Stimulated activated CD4-positive, alpha-beta T cell treated with anti-CD3 and anti-CD28 coated beads, Interleukin-1b, Interleukin-23, amount 100 ng/mL, for 4 hours (primary cell): ENCODE measurements at places on chromosomes 5 and 9.

DNA sequence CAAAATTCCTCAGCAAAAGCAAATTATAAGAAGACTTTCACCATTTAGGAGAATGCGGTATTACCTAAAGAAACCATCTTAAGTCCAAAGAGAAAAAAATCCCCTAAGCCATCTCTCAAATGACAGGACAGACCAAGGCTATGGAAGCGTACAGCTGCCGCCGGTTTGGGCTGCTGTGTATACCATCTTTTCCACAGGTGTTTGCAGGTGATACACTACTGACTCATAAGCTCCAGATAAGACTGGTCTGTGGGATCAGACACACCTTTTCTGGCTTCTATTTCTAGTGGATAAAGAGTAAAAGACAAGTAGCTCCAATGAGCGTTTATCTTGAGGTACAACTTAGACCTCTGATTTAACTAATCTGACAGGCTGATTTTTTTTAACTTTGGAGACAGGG lies 7.7 kb downstream of the CDKN2AIPNL start:
- no peak for DNase-seq

- no peak for DNase-seq
Measured at GRCh38 chr9:134589748-134590147, 51.9 kb upstream of the COL5A1 start.

DNA sequence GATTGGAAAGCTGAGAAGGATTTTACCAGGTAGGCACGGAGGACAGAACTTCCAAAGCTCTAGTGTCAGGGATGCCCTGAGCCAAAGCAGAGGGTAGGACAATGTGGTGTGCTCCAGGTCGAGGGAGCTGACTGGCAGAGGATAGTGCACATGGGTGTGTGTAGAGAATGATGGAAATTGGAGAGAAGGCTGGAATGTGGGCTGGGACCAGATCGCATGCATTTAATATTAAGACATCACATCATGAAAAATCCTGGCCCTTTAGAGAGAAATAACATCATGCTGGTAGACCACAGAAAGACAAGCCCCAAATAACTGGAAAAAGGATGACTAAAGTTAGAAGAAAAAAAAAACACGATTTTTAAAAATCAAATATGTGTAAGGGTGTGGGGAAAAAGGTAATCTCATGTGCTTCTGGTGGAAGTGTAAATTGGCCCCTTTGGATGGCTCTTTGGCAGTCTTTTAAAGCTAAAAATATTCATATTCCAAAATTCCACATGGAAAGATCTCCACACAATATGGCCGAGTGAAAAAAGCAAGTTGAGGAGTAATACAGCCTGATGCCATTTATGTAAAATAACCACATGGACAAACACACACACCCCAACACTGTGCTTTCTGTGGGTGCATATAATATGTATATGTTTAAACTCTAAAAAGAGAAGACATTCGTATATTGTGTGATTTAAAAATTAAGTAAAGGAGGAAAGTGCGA lies 67.0 kb upstream of the TGFBR1 start:
- DNase-seq = no peak

DNA sequence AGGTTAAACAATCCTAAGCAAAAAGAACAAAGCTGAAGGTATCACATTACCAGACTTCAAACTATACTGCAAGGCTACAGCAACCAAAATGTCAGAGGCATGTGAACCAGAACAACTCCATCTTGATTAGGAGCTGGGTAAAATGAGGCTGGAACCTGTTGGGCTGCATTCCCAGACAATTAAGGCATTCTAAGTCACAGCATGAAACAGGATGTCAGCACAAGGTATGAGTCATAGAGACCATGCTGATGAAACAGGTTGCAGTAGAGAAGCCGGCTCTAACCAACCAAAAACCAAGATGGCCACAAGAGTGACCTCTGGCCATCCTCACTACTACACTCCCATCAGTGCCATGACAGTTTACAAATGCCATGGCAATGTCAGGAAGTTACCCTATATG lies 252.0 kb downstream of the RASEF start:
- DNase-seq = no peak

DNA sequence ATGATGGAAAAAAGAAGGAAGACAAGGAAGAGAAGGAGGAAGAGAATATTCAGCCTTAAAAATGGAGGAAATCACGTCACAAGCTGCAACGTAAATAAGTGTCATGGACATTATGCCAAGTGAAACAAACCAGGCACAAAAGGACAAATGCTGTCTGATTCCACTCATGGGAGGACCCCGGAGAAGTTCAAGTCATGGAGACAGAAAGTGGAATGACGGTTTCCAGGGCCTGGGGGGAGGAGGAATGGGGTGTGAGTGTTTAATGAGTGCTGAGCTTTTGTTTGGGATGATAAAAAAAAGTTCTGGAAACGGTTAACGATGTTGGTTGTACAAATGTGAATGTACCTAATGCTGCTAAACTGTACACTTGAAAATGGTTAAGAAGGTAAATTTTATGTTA lies 439.5 kb downstream of the GADD45G start:
- no peak for DNase-seq

DNA sequence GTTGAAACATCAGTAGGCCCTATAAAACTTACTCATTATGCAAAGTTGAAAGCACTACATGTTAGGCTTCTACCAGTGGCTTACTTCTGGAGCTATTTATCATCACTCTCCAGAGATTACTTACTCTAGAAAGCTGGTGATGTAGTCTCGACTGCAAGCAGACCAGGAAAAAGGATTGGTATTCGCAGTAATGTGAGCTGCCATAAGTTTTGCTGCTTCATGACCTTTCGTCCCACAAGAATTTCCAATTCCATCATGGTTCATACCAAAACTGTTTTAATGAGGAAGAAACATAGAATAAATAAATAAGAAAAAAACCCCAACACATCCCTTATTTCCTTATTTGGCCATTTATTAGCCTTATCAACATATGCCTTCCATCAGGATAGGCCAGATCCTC lies 181.9 kb downstream of the ADAMTS6 start:
- no peak for DNase-seq

DNA sequence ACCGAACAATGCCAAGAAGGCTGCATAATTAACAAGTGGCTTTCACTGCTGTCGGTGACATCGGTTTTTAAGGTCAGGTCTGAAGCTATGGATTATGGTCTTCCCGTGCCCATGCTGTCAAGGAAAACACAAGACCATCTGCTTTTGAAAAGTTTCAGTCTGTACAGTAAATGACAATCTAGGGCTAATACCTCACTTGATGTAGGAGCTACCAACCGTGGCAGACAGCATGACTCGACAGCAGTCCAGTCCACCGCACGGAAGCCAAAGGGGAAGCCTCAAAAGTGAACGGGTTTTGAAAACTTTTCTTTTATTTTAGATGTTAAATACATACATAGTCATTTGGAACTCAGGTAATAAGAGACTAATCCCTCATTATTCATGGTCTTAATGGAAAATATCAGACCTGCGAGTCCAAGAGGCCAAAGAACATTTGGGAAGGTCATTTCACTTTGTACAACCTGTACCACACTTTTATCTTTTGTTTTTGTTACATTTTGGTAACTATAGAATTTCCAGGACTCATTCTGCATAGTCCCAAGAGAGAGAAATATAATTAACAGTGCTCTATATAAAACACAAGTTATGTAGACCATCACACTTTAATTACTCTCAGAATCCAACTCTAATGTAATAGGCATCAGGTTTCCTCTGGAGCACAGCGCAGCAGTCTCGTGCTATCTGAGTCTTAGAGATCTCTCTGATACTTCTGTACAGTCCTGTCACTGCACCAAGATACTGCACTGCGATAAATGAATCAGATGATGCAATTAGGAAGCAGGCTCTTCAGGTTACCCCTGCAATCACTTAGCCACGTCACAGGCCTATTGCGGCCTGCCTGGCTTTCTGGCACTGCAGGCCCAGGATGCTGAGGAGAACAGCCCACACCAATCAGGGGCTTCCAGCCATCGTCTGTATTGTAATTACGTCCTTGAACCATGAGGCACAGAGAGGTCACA lies 184.9 kb downstream of the FANCC start:
- DNase-seq = no peak

- peak; percentile 90 for DNase-seq
Measured at GRCh38 chr5:181191526-181192336, 13.3 kb downstream of the TRIM7 start.

DNA sequence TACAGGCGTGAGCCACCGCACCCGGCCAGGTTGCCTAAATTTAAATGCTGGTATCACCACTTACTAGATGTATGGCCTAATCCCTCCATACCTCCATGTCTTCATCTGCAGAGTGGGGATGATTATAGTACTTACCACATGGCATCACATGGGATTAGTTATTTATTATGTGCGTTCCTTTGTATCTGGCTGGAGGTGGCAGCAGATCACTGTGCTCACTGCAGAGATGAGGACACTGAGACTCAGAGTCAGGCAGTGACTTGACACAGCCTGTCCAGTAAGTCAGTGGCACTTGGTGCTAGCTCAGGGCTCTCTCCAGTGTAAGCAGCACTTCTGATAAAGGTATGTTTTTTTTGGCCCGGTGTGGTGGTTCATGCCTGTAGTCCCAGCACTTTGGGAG lies 38.4 kb upstream of the HAND1 start:
- DNase-seq = no peak

- no peak for DNase-seq
Measured at GRCh38 chr5:130805648-130806047, 359.4 kb downstream of the HINT1 start.
